ENCODE measurements at places on chromosomes 5 and 9. TPM values are rescaled to one million over a fixed set of nuclear protein-coding genes. Genes with fewer than 3 reads are reported as not detected.

DNA sequence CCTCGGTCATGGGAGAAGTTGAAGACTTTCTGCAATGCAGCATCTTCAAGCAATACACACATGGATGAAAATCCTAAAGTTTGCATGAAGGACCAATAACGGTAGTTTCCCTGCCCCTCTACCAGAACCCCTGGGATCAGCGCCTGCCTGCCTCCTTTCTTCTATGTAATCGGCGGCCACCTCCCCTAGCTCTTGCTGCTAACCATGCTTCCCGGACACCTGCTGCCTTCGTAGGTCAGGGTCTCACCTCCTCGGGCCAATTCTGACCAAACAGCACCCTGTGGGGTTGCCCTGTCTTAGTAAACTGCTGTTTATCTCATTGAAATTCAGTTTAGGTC is 388 bp upstream of the MED10 start:
- DNase-seq = no peak

- DNase-seq = no peak
Observed at GRCh38 chr5:71734141-71734540, 15.1 kb downstream of the CARTPT start.

DNA sequence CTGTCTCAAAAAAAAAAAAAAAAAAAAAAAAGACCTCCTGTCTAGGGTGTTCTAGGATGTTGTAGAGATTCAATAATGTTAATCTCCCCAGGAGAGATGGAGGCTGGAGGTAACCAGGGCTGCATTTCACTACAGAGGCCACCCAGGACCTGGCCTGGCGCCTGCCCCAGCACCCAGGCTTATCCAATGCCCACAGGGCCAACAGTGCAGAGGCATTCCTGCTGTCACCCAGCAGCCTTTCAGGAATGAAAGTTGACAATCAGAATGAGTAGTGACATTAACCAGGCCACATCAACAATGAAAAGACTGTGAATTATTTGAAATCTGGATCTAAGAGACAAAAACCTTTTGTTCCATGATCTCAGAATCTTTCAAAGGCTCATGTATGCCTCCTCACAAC is 36.2 kb upstream of the GABRP start:
- peak; percentile 65 for DNase-seq

GRCh38 chr5:176365351-176366231 is at the start of gene ARL10:
Gene ARL10, plus strand, starts transcription at chr5:176365487. Its CDS starts 77 bp downstream, at chr5:176365564.
- DNase-seq = peak; percentile 65

DNA sequence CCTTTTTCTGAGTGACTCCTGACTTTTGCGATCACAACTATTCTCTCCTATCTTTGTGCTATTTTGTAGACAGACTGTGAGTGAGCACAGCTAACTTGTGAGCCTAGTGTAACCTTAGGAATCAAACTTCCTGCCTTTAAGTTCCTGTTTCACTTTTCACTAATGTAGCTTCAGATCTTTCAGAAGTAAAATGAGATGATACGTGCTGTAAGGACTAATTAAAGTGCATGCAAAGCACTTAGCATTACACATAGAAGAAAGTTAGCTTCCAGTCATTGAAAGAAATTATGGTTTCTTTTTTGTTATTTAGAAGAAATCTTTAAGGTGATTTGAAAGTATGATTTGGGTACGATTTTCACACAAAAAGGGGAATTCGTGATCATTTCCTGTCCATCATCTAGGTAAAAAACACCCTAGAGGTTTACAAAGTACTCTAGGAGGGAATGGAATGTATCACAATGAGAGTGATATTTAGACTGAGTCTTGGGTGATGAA is 122.7 kb downstream of the ST8SIA4 start:
- DNase-seq = no peak

Gene SHC3
- 0.88 TPM for total RNA-seq

DNA sequence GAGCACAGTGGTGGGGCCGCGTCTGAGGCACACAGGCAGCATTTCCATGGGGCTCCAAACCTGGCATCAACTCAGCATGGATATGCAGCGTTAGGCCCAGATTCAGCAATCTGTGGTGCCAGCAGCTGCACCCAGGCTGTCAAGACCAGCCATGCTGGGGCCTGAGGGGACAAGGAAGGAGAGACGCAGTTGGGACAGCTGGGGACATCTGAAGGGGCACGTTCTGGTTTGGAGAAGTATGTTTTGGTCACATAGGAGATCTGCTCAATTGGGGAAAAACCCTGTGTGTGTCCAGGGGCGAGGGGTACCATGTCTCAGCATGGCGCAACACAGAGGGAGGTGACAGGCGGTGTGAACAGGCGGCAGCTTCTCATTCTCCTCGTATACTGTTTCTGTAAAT is 66.6 kb upstream of the ECM2 start:
- no peak for DNase-seq

DNA sequence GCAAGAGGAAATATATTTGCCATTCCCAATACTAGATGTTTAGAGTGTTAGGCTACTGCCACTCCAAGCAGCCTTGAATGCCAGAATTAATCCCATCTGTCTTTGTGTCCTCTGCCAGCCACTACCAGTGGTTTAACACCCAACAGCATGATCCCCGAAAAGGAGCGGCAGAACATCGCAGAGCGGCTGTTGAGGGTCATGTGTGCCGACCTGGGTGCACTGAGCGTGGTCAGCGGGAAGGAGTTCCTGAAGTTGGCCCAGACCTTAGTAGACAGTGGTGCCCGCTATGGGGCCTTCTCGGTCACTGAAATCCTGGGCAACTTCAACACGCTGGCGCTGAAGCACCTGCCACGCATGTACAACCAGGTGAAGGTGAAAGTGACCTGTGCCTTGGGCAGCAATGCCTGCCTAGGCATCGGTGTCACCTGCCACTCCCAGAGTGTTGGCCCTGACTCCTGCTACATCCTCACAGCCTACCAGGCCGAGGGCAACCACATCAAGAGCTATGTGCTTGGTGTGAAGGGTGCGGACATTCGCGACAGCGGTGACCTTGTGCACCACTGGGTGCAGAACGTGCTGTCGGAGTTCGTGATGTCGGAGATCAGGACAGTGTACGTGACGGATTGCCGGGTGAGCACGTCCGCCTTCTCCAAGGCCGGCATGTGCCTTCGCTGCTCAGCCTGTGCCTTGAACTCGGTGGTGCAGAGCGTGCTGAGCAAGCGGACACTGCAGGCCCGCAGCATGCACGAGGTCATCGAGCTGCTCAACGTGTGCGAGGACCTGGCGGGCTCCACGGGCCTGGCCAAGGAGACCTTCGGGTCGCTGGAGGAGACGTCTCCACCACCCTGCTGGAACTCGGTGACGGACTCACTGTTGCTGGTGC is 29.3 kb downstream of the AMBP start:
- DNase-seq = no peak

Gene NRG2
- total RNA-seq = 1.9 TPM

GRCh38 chr5:142749321-142749720 is 20.9 kb upstream of the ARHGAP26 start:
- DNase-seq = no peak

DNA sequence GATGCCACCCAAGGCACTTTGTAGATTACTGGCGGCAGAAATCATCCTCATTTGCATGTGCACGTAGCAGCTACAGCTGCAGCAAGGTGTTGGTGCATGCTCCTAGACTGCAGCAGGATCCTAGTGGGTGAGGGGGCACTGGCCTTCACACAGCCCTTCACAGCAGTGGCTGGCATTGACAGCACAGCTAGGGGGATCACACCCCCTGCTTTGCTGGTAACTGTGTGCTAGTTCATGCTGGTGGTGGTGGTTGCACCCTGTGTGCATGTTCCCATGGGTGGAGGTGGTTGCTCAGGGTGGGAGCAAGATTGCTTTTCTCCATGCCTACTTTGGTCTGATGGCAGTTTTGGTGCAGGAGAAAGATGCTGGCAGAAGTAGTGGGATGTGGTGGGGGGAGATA is 1695.1 kb upstream of the CDH6 start:
- no peak for DNase-seq

DNA sequence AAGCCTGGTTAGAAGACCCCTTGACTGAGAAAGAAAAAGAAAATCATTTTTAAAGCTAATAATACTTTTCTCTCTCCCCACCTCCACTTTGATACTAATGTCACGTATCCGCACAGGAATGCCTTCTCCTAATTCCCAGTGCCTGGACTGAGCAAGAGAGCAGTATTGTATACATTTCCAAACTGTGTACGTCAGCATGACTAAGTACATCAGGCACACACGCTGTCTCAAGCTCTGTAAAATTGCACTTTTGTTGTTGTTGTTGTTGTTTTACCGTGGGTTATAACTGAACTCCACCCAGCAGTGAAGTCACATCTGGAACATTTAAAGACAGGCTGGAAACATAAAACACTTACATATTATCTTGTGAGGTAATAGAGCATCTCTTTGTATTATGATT is 407.6 kb downstream of the DNAH5 start:
- no peak for DNase-seq

DNA sequence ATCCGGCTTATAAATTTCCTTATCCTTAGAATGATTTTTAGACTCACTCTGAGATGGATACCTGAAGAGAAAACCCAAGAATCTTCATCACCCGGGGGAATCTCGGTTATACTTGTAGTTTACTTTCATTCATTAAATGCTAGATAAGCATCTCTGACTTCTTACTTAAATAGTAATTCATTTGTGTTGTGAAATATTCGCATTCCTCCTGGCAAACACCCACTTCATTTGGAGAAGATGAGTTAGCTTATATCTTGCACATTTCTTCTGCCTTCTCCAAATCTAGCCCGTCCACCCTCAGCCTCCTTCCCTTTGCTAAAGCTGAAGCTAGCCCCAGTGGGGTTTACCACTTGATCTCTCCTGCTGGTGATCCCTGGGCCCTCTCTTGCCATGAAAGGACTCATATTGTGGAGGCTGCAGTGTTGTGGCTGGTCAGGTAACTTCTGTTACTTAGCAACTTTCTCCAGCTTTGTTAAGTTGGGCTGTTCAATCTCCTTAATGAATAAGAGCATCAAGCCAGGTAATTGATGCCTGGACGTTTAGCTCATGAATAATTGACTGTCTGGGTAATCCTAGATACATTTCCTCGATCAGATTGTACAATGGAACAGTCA is 11.3 kb upstream of the POU4F3 start:
- DNase-seq = no peak

Gene PRRT1B
- total RNA-seq = not detected

DNA sequence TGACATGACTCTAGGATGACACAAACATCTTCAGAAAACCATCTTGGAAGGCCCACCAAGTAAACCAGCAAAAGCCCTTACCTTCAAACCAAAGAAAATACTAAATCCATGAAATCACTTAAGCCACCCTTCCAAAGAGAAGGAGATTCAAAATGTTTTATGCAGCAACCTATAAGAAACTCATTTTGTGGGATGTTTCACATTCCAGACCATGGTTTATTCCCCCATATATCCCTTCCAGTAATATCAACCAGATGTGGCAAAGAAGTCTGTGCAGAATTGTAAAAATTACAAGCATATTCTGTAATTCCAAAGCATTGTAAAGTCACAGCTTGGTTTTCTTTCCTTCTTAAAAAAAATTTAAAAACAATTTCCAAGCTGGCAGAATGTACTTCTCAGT is 117.4 kb downstream of the SLIT3 start:
- DNase-seq = no peak

DNA sequence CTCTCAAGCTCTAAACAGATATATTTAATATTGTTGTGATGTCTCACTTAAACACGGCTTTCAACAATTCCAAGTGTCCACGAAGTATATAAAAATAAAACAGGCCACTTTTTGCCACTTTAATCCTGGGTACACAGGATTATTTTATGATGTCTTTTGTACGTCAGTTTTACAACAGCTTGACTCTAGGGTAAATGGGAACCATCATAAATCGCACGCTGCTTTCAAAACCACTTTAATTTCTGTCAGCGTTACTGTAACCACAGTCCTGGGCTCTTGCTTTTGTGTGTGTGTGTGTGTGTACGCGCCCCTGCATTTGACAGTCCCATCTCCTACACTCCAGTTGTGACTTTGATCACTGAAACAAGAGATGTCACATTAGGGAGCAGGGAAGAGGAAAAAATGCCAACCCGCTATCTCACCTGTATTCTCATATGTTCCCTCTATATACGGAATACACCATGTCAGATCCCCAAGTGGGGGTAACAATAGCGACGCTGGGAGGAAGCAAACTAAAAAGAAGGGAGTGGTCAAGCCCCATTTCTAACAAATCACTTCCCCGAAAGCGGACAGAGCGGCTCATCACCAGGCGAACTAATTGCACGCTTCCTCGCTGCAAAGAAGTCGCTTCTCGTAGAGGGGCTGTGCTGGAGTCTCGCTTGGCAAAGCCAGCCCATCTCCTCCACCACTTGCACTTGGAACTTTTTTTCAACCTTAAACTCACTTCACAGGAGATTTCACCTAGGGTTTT is 1.2 kb downstream of the BNC2 start:
- DNase-seq = no peak

Measured in right cardiac atrium (tissue), 5 donors.